Activated CD8-positive, alpha-beta memory T cell treated with anti-CD3 and anti-CD28 coated beads for 24 hours (primary cell): ENCODE measurements at places on chromosomes 2 and 18.
A peak's percentile ranks its signal among the peaks of the same experiment; 100 is the strongest.

- DNase-seq = no peak
These were observed 71.4 kb upstream of the ITGB6 start for GRCh38 chr2:160271171-160272086.

DNA sequence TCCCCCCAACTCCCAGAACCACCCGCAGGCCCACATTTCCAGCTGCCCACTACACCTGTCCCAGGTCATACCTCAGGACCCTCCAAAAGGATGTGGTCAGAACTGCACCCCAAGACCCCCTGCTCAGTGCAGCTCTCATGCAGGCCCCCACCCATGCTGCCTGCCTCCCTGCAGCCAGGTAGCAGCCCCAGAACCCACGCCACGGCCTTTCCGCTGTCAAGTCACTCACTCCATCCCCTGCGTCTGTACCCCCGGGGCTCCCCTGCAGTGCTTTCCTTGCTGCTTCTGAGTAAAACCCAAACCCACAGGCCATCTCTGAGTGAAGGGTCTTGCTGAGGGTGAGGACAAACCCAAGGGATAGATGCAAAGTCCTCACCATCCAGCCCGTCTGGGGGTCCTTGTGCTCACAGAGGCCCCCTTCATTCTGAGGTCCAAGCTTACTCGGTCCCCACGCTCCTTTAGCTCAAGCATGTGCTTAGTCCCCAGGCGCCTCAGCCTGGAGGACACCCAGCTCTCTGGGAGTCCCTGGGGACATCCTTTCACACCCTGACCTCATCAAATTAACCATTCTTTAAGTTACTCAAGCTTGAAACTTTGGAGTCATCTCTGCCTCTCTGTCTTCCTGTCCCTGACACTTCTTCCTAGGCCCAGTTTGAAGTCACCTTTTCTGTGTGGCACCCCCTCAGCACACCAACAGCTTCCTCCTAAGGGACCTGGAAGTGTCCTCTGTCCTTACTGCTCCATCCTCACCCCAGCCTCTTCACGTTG lies 130.1 kb downstream of the SMAD7 start:
- peak; percentile 54 for DNase-seq

DNA sequence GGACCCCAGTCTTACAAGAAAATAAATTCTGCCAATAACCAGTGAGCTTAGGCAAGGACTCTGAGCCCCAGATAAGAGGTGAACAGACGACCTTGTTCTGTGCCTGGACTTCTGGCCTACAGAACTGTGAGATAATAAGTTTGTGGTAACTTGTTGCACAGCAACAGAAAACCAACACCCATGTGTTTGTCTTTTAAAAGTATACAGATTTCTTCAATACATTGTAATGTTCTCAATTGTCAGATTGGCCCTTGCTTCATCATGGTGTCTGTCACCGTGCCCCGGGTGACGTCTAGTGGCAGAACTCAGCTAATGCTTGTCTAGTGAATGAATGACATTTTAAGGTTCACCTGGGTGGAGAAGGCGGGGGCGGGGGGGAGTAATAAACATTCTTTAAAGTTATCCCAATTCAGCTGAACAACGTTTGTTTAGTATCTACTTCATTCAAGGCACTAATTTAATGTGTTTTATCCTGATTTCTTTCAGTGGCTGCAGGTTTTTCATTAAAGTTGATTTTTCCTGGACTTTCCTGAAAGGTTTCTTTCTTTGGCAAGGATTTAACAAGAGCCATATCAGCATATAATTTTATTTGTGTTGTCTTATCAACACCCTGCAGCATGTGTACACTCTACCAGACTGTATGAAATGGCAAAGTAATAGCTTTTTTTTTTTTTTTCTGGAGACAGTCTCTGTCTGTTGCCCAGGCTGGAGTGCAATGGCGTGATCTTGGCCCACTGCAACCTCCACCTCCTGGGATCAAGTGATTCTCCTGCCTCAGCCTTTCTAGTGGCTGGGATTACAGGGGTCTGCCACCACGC lies 123.8 kb upstream of the DLX2 start:
- DNase-seq = no peak

DNA sequence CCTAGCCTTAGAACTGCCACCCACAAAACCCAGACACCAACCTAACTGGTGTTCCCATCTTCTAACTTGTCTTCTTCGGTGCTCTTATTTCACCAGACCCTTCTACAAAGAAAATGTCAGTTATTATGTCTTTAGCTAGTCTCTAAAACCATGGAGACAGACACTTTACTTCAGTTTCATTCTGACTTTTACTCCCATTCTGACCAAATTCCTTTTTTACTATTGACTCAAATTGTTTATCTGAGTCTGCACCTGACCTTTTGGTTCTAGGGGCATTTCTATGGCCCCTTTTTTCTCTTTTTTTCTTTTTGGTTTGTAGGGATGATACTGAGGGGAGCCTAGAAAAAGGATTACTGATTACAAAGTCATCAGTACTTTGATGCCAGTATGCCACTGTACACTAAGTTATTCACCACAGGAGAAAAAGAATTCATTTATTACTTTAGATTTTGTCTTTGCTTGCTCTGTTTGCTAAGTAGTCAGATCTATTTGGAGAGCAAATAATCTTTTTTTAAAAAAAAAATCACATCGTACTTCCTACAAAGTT lies 6.8 kb upstream of the SLC1A4 start:
- no peak for DNase-seq

DNA sequence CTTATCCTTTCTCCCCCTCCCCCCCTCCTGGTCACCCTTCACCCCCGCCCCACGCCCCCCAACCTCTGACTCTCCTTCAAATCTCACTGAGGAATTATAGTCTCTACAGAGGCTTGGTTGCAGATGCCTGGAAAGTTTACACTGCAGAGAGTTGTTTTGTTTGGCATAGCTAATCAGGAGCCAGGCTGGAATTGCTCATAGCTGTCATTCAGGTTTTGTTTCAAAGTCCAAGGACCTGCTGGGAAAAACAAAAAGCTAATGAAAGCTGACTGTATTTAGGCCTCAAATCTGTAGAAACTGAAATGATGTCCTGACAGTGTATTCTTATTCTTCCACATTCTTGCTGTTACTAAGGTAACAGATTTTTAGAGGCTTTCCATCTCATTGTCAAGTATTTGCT lies 22.6 kb downstream of the GREB1L start:
- no peak for DNase-seq

DNA sequence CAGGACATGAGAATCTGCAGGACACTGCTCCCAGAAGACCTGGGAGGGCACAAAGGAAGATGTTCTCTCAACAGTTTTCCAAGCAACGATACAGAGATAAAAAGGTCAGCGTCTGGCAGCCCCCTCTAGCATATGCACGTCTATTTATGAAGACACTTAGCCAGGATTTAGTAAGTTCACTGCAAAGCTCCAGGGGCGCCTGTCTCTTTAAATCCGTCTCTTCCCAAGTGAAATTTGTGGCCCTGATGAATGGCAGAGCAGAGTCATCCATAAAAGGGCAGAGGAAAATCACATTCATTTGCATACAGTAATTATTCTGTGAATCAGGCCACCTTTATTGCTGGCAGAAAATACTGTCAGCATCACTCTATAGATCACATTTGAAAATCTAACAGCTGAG lies 390.9 kb upstream of the SMIM21 start:
- DNase-seq = no peak

- DNase-seq = no peak
These were observed 15.0 kb downstream of the ERCC3 start for GRCh38 chr2:127278959-127279358.

DNA sequence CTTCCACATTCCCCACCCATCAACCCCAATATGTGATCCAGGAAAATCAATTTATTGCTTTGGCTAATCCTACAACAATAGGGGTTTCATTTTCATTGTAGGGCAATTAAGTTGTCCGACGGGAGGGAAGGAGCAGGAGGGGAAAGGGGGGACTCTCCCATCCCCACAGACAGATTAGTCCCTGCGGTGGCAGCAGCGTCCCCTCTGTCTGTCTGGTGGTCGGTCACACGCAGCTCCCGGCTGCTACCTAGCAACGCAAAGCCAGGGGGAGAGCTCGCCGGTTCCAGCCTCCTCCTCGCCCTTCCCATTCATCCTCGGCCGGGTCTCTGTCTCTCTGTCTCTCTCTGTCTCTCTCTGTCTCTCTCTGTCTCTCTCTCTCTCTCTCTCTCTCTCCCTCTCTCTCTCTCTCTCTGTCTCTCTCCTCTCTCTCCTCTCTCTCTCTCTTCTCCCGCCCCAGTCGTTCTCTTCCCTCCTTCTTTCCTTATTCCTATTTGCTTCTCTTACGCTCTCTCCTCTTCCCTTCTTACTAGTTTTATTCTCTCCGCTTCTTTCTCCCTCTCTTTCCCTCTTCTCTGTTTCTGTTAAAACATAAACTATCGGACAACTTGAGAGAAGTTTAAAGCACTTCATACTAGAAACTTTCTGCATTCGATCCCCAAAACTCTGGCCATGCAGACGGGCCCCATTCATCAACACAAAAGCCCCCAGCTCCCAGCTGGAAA lies 1.2 kb downstream of the LRP2 start:
- no peak for DNase-seq

DNA sequence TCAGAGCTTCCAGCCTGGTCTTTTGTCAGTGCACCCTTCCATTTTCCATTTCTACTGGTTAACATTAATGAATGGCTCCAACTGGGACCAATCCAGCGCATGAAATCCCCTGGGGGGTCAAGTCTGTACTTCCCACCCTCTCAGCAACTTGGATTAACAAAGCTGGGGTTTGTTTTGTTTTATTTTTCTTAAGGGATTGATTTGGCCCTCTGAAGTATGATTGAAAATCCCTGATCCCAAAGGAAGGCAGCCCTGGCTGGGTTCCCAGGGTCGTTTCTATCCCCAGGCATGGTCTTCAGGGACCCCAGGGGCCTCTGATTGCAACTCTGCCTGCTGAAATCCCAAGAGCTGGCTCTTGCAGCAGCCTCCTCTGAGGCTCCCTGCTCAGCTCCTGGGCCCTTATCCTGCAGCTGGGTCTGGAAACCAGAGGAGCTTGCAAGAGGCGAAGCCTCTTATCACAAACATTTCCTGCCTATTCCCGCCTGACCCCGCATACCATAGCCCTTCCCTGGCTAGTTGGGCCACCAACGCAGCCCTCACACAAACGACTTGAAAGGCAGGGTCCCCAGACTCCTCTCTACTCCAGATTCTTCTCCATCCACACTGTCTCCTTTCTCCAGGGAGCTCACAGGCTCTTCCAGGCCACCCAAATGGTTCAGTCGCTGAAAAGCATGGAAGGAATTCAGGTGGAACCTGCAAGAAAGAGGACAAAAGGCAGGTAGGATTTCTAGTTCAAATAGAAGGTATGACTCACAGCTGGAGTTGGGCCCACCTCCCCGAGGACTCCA lies 109.7 kb upstream of the PKDCC start:
- DNase-seq = no peak

DNA sequence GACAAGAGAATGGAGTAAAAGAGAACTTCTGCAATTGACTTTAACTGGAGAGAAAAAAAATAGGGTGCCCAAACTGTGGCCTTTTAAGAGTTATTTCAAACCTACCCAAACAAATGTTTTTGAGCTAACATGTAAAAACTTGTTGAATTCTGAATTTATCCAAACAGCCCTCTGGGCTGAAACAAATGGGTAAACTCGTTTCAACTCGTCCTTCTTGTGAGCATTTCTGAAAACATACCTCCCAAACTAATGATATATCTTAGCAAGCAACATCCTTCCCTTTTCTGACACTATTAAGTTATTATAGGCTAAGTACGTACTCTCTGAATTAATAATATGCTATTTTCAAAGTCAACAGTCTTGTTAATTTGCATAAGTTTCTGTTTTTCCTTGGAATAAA lies 793.0 kb upstream of the ACVR2A start:
- DNase-seq = no peak

- no peak for DNase-seq
These were observed 120.2 kb downstream of the NFATC1 start for GRCh38 chr18:79515944-79516351.

- no peak for DNase-seq
These were observed 87.9 kb downstream of the CNTNAP5 start for GRCh38 chr2:124112966-124113365.

- DNase-seq = peak; percentile 79
These were observed 6.4 kb upstream of the PSD4 start for GRCh38 chr2:113167115-113167932.

DNA sequence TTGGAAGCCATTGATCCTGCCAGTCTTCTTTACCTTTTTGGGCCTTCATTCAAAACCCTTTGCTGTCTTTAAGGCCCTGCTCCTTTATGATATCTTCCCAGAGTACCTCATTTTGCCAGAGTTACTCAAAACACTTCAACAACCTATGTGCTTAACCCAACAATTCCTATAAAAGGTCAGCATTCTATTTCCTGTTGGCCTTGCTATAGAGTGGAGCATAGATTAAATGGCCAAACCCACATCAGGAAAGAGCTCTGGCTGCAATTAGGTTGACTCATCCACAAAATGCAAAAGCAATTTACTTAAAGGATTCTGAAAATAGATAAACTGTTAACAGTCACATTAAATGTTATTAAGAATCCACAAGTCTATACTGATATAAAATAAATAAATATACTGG lies 21.2 kb downstream of the MRPL33 start:
- no peak for DNase-seq

- DNase-seq = no peak
These were observed 56.2 kb upstream of the DSC1 start for GRCh38 chr18:31218671-31219383.

DNA sequence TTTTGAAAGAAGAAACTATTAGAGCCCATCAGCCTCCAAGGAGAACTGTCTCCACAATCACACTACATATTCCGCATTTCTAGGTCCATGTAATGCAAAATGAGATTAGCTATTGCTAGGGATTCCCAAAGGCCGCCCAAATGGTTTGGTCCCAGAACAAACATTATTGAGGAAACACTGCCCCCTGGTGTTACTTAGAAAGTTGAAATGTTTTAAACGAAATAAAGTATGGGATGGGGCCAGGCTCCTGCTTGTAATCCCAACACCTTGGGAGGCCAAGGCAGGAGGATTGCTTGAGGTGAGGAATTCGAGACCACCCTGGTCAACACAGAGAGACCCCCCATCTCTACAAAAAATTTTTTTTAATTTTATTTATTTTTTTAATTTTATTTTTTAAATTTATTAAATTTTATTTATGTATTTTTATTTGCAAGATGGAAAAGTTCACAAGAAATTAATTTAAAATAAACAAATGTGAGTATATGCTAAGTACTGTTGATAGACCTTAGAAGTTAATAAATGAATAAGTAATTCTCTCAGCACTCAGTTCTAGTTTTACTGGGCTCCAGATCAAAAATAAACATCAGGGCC lies 5.5 kb downstream of the NHEJ1 start:
- no peak for DNase-seq

DNA sequence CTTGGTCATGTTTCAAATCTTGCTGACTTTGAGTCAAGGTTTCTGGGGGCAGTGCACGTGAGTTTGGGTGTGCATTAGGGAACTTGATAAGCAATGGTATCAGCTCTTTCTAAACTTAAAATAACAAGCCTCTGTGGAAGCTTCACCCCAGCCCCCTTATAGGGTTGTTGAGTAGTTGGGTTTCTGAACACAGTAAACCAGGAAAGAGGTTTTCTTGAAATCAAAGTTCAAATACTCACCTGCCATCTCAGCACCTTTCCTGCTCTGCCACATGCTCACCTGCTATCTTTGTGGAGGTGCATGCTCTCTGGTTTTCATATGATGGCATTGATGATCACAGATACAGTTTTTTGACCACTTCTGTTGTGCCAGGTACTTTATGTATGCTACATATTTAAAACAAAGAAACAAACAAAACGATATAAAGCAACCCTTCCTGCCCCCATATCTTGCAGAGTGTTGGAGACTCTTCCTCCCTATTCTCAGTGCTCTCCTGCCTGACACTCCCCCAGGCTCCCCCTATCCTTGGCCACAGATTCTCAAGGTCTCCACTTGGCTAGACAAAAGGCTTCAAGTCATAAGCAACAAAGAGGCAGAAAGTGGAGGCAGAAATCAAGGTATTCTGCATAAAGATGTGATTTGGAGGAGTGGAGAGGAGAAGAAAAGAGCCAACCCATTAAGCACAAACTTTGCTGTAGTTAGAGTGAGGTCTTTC lies 360.6 kb downstream of the CYRIA start:
- DNase-seq = no peak

- DNase-seq = no peak
These were observed 3.6 kb upstream of the PRSS56 start for GRCh38 chr2:232516551-232516950.
